ENCODE measurements at places on chromosomes 7 and 10.

DNA sequence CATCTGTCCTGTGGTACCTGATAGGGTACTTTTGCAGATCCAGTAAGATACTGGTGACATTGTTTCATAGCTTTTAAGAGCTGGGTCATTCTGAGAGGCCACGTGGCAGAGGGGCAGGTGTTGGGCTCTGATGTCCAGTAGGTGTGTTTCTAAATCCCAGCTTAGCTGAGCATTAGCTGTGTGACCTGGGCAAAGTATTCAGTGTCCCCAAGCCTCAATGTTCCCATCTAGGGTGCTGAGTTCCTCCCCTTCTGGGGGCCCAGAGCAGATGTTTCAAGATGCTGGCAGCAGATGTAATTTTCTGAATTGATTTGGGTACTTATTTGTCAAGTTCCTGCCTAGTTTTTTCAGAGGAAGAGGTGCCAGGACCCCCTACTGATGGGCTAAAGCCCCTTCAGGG, 52.9 kb downstream of the NEURL1 start:
- no peak for DNase-seq

DNA sequence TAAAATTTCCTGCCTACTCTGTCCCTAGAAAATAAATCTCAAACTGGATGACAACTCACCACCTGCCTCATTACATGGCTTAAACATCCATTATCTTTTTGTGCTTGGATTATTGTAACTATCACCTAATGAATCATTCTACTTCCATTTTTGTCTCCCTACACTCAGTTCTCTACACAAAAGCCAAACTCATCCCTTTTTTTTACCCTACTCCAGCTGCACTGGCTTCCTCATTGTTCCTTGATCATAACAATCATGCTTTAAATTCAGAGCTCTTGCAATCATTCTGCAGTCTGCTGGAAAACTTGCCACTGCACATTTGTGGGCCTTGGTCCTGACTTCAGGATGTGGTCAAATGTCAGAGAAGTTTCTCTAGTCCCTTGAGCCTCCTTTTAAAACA, 280.0 kb downstream of the DGKB start:
- no peak for DNase-seq

- no peak for DNase-seq
Measured at GRCh38 chr7:33901199-33901598, 4.1 kb upstream of the BMPER start.

DNA sequence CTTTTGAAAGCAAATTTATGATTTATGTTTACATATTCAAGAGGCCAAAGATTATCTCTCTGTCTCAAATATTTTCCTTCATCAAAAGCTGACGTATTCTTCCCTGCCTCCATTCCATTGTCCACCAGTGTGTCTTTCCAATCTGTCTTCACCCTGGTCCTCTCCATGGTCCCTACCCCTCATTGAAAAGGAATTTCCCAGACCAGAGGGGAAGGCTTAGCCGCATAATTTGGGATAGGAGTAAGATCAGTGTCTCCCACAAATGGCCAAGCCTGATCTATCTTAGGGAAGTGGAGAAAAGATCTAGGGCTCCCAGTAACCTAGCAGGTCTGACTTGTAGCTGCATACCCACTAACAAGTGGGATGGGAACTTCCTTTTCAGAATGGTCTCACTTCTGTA, 46.3 kb upstream of the ZNF800 start:
- DNase-seq, result no peak

GRCh38 chr10:46091828-46092523, 45.9 kb upstream of the MSMB start:
- DNase-seq, result no peak

DNA sequence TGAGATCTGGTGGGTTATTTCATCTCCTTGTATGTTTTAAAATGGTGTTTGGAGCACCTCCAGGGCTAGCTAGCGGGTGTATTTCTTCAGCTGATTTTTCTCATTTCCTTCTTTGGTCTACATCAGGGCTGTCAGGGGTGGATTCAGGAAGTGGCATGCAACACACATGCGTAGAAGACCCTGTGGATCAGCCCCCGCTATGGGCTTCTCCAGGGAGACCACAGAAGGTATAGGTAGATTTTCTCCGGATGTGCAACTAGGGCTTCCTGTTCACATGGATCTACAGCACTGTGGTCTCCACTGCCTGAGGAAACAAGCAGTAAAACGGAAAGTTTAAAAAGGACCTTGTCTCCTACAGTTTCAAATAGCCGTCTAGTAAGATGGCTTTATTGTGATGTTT, 10.4 kb downstream of the NUB1 start:
- DNase-seq, result no peak

- DNase-seq, result no peak
Measured at GRCh38 chr10:119461923-119462322, 80.6 kb downstream of the RGS10 start.

DNA sequence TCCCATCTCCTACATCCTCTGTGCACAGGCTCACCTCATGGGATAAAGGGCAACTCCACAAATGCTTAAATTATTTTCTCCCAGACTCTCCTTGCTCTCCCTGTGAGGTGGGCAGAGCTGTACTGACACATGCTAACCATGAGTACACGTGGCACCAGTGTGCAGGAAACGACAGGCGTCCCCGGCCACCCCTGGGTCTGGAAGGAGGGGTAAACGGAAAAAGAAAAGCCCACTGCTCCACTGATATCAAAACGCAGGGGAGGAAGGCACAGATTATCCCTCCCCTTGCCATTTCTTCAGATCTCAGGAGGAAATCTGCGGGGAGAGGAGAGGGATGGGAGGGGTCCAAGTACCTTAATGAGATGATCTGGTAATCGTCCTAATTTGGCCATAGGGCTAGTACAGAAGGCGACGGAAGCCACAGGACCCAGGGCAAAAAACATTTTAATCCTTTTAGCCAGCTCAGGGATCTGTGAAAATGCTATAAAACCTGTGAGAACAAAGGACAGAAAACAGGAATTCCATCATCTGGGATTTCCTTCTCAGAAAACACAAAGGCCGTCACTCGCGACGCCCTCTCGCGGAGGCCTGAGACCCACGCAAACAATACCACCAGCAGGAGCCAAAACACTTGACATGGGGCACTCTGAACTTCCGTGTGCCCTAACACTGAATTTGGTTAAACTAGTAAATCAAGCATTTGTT, 17.8 kb upstream of the CH25H start:
- DNase-seq, result no peak

- no peak for DNase-seq
Measured at GRCh38 chr10:33111488-33112051, 153.5 kb upstream of the ITGB1 start.

DNA sequence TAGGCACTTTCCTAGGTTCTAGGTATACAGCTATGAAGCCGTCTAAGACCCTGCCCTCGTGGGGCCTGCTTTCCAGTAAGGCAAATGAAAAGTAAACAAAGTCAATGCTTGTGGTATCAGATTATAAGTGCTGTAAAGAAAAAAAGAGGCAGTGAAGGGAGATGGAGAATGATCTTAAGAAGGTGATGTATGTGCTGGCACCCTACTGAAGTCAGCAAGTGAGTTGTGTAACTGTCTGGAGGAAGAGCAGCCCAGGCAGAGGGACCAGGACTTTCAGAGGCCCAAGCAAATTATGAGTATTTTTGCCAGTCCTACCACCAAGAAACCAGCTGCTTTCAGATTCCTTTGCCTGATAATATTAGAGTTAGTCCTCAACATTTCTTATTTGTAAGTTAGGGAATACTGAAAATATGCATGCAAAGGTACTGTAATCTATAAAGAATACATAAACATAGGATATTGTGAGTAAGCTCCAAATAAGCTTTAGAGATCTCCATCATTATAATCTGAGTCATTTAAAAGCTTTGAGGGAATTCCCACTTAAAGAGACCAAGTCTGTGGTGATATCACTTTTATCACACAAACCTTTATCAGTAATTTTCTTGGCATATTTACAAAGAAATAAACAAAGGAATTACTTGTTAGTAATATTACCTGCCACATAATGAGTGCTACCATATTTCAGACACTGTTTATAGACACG, 329.2 kb upstream of the LRGUK start:
- DNase-seq, result no peak

GRCh38 chr10:93403152-93404047, 78.7 kb downstream of the MYOF start:
- no peak for DNase-seq

- no peak for DNase-seq
Measured at GRCh38 chr7:118312051-118312450, 87.5 kb downstream of the ANKRD7 start.

DNA sequence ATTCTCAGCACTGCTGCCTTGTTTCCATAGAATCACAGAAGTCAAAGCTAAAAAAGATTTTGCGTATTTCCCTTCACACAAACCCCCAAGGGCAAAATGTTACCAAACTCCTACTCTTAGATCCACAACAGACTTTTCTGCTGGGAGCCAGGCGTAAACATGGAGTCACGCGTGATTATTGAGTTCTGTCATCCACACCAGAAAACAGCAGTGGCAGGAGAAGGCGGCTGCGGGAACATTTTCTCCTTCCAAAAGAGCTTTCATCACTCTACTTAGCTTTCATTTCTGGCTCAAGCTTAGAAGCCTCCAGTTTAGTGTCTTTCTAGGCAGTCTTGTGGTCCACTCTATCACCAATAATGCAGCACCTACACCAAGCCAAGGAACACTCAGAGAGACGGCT, 712.9 kb upstream of the NRP1 start:
- DNase-seq, result no peak

GRCh38 chr7:107450970-107451369, 18.9 kb upstream of the GPR22 start:
- DNase-seq, result no peak

DNA sequence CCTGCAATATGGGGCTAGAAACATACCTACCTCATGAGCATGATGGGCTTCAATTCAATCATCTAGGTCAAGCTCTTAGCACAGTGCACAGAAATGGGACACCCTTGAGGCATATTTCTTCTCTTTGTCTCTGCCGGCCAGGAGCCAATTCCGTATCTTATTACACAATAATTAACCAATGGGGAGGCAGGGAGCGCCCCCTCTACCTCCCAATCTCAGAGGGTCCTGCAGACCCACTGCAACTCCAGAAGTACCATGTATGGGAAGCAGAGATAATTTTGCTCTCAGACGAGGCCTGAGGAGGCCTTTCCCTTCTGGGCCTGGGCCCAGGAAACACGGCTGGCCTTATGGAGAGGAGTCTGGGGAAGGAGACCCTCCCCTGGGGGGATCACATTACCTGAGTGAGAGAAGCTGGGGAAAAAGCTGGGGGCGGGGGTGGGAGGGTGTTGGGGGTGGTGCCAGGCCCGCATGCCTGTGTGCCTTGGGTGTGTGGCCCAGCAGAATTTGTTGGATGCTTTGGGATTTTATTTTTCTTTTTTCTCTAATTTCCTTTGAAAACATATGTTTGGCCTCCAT, 155.5 kb downstream of the UBE2H start:
- no peak for DNase-seq

DNA sequence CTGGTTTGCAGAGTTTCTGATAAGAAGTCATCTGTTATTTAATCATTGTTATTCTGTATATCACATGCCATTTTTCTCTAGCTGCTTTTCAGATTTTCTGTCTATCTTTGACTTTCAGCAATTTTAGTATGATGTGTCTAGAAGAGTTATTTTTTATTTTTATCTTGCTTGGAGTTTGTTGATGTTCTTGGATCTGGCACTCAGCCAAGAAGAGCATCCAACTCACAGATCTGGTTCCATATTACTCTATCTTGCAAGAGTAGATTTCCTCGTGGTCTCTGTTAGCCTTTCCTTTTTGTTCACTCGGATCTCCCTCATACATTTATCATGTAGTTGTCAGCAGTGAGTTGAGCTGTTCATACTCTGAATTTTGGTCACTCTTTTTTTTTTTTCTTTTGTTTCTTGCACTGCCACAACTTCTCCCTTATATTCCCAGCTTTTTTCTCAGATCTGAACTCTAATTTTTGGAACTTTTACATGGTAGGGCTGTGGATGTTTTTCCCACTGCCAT, 54.8 kb upstream of the CALCR start:
- no peak for DNase-seq

DNA sequence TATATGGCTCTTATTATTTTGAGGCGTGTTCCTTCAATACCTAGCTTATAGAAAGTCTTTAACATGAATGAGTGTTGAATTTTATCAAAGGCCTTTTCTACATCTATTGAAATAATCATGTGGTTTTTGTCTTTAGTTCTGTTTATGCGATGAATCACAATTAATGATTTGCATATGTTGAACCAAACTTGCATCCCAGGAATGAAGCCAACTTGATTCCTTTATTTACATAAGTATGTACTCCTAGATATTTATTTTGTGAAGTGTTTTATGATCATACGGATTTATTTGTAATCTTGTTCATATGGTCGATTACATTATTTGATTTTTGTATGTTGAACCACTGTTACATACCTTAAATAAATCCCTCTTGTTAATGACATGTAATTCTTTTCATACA, 244.3 kb upstream of the KCND2 start:
- no peak for DNase-seq

- DNase-seq, result no peak
Measured at GRCh38 chr10:101850749-101851148, 7.1 kb upstream of the KCNIP2 start.

DNA sequence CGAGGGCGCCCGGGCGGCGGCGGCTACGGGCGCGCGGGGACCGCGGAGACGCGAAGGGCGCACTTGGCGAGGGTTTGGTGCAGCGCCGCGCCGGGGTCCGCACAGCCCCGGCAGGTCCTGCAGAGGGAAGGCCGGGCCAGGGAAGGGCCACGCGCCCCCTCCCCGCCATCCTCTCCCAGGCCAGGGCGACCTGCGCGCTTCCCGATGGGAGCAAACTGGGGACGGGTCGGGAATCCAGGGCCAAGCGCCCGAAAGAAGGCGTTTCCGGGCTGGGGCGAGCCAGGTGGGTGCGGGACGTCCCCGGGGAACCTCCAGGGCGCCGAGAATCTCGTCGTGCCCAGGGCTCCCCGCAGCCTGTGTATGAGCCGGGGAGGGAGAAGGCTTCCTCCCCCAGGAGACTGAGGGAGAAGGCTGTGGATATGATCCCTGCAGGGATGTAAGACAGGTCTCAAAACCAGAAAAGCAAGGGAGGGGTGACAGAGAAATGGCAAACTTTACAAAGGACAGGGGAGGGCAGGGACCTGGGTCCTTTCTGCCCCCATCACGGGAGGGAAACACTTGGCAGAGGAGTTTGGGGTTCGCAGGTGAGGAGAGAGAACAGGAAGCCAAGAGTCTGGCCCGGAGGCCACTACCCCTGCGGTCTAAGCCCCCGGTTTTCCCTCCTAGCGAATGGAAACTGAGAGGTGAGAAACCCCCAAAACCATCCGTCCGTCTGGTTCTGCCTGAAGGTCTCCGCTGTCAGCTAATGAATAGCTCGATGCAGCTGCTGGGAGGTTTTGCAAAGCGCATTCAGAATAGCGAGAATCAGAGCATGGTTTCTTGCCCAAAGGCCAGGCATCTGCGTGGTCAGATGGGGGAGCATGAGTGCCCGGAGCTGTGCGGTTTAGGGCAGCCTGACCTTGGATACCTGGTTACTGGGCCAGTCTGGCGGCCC, 674 bp downstream of the AMZ1 start:
- DNase-seq, result no peak

- DNase-seq, result no peak
Measured at GRCh38 chr7:99080679-99081078, 63.2 kb downstream of the SMURF1 start.

DNA sequence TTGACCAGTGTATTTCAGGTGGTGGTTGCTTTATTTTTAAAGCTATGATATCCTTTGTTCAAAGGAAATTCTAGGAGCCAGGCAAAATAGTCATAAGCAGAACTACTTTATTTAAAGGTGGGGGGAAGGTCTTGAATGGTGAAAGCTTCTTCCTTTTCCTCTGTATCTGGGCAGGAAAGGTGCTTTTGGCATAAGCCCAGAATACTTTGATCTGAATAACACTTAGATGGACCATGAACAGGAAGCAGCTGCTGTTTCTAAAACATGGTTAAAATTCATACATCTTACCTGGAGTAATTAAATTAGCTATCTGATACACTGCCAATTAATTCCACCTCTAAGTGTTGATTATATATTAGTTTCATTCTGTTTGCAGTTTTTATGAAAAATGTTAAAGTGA, 13.3 kb downstream of the ZNF804B start:
- peak; percentile 59 for DNase-seq
